CD14-positive monocyte (primary cell): ENCODE measurements at places on chromosomes 2 and 18. TPM values are rescaled to one million over a fixed set of nuclear protein-coding genes. Genes with fewer than 3 reads are reported as not detected.

DNA sequence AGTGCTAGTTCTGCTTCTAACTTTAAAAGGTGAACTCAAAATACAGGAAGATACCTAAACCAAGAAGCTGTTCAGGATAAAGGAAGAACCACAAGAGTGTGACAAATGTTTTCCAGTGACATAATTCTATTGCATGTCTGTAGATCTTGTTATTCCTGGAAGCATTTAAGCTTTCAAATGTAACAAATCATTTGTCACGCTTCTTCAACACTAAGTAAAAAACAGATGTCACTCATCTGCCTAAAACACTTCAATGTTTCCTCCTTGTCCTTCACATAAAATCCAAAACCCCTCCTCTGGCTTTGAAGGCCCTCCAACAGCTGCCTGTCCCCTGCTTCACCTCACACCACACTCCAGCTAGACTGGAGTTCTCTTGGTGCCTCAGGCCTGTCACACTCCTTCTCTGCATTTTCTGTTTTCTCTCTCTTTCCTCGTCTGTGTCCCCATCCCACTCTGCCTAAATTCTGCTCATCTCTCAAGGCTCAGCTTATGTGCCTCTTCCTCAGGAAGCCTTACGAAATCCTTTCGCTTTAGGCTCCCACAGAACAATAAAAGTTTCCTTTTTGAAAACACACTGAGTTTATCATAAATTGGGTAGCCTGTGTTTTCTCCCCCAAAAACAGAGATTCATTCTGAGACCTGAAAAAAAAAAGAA is 6.4 kb upstream of the CLEC4F start:
- no peak overlapping the region for H3K27ac ChIP-seq
- no peak overlapping the region for H3K4me3 ChIP-seq
- H3K4me1 ChIP-seq: peaks cover 22% of the 10 kb centered on the region
- no peaks in the 10 kb centered on the region for H3K27me3 ChIP-seq

DNA sequence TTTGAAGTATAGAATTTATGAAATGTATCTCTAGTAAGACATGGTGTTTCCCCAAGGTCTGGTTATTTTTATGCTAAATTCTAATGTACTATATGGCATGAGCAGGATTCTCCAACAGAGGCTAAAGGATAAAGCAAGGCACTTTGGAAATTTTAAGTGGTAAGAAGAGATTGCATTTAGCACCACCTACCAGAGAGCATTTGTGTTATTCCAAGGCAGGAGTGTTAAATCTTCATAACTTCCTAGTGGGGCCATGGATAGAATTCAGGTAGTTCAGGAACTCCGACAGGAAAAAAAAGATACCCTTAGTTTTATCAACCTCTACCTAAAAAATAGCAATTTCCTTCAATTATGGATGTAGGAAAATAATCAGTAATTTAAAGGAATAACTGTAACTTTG is 497.4 kb upstream of the CRIM1 start:
- no peak overlapping the region for H3K27ac ChIP-seq
- no peaks in the 10 kb centered on the region for H3K4me1 ChIP-seq
- H3K27me3 ChIP-seq: no peaks in the 10 kb centered on the region
- no peak overlapping the region for H3K4me3 ChIP-seq

DNA sequence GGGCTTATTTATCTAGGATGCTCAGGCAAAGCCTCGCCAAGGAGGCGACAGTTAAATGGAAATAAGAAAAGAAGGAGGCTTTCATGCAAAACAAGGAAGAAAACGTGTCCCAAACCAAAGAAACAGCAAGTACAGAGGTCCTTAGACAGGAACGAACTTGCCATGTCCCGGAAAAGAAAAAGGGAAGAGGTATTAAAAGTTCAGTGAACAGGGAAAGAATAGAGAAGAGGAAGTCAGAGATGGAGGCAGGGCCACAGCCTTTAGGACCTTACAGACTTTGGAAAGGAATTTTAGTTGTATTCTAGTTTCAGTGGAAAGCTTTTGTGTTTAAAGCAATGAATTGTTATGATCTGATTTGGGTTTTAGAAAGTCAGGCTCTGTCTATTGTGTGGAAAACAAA is 22.1 kb downstream of the IKZF2 start:
- H3K4me3 ChIP-seq: no peak overlapping the region
- no peaks in the 10 kb centered on the region for H3K27me3 ChIP-seq
- peak; percentile 37 for DNase-seq
- no peaks in the 10 kb centered on the region for H3K36me3 ChIP-seq
- no peak overlapping the region for H3K27ac ChIP-seq

The MAP2 gene
- polyA plus RNA-seq: not detected

The IL36B gene
- not detected in 2 replicates for polyA plus RNA-seq
